HEK293T (cell line): ENCODE measurements at places on chromosomes 1 and 21.

GRCh38 chr1:51953079-51953478 is 37.4 kb downstream of the RAB3B start:
- no peak for DNase-seq

DNA sequence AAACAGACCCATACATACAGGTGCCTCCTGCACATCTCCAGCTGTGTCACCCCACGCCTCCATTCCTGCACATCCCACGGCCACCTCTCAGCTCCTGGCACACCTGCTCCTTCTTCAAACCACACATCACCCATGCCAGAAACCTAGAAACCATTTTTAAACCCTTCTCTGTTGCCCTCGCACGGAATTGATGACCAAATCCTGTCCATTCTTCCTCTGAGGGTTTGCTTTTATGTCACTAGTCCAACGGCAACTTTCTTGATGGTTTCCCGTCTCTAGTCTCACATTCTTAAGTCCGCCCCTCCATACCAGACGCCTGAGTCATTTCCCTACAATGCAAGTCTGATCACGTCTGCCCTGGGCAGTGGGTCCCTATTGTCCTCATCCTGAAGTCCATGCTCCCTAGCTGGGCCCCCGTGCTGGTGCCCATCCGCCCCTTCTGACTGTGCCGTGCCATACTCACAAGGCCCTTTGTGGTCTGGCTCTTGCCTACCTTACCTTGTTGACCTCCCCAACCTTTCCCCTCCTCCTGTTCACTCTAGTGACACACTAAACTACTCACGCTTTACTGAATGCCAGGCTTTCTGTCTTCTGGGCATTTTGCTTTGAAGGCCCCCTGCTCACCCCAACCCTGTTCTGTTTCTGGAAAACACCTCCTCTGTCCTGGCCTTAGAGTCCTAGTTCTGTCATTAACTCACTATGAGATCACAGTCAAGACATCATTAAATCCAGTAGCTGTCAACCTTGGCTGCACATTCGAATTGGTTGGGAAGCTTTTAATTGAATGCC is 17.6 kb downstream of the SLC2A1 start:
- no peak for DNase-seq

DNA sequence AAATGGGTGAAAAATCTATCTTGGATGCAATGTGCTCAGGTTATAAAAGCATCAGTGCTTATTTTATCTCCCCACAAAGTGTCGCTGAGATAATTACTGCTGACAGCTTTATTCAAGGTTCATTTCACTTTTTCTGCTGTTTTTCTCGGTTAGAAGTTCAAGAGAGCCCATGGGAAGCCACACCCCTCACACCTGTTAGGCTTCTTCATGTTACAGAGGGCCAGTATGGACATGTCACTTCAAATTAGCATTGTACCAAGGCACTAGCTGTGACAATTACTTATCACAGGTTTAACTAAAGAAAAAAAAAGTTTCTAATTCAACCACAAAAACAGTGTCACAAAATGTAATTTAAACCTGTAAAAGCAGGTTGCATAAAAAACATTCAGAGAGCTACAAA is 187.3 kb upstream of the DMRTA2 start:
- DNase-seq, result no peak

DNA sequence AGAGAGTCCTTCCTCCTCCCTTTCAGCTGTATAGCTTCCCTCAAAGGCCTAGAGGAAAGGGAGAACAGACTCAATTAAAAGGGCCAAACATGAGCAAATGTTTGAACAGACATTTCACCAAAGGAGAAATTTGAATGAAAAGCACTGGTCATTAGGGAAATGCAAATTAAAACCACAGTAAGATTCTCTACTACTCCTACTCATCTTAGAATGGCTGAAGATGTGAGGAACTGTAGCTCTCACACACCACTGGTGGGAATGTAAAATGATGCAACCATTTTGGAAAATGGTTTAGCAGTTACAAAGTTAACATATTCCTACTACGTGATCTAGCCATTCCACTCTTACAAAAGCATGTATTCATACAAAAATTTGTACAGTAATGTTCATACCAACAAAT is 253.0 kb upstream of the HOOK1 start:
- no peak for DNase-seq

GRCh38 chr21:38258521-38259485 is 2.0 kb downstream of the KCNJ15 start:
- DNase-seq, result no peak

DNA sequence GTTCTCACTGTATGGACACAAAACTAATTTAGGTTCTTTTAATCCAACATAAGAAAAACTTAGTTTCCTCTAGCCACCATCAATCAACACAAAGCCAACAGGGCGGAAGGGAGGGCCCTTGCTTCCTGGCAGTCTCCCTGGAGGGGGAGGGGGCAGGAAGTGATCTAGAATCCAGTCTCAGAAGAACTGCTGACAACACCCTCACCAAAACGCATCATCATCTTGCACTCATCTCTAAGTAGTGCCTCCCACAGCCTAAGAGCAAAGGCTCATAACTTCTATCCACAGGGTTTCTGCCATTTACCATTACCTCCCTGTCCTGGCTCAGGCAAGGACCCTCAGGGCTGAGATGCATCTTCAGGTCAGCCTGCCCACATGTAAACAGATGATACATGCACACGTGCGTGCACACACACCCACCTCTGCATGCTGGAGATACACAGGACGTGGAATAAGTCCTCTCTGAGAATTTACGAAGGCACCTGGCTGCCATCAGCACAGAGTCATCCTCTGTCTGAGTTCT is 20.5 kb downstream of the HIVEP3 start:
- no peak for DNase-seq

DNA sequence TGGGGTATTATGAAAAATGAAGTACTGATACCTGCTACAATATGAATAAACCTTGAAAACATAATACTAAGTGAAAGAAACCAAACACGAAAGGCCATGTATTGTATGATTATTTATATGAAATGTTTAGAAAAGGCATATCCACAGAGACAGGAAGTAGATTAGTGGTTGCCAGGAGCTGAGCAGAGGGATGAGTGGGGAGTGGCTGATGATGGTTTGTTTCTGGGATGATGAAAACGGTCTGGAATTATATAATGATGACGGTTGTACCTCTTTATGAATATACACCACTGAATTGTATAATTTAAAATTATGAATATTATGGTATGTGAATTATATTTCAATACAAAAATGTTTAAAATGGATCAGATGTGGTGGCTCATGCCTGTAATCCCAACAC is 63.8 kb upstream of the MPC2 start:
- DNase-seq, result no peak

- no peak for DNase-seq
These were observed 111.2 kb upstream of the ADGRL2 start for GRCh38 chr1:81689531-81689941.

DNA sequence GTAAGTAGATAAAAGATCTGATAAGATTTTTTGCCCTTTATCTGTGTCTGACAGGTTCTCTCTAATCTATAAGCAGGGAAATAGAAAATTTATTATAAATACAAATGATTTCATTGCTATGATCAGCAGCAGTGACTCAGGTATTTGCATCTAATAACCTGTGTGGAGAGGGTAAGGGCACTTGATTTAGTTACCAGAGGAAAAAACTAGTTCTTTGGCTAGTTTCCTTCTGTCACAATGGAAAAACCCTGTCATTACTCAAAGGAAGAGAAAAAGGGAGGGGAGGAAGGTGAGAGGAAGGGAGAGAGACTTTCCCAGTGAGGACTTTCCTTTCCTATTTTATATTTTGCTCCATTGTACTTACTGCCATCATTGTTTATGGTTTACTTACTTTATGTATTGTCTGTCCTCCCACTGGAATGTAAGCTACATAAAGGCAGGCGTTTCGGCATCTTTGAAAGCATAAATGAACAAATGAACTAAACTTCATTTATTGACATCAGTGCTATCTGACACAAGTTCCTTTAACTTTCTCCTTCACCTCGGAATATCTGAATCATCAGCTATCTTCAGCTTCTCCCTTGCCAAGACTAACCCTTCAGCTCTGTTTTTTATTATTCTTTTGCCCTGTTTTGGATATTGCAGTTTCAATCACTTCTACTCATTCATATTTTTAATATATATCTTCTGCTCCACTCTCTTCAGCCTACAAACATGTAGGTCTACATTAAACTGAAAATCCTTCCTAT is 34.9 kb downstream of the WDR3 start:
- no peak for DNase-seq

DNA sequence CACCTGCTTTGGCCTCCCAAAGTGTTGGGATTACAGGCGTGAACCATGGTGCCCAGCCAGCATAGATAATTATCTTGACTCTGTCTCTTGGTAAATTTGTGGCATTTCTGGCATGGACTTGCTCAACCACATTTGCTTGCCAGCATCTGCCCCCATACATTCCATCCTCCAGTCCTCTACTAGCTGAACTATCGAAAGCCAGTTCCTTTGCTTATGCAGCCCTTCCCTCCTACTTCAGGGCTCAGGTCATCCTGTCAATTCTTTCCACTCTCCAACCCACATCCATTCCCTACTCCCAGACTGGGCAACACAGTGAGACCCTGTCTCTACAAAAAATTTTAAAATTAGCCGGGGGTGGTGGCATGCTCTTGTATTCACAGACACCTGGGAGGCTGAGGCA is 13.0 kb upstream of the UQCRHL start:
- no peak for DNase-seq

- DNase-seq, result no peak
These were observed 16.4 kb downstream of the EPHA8 start for GRCh38 chr1:22579541-22580155.

- DNase-seq, result no peak
These were observed 85.5 kb downstream of the CAMK2N1 start for GRCh38 chr1:20400341-20401177.
